ENCODE measurements at places on chromosomes 6 and 20. TPM values are rescaled to one million over a fixed set of nuclear protein-coding genes. Genes with fewer than 3 reads are reported as not detected.

The MPC1 gene
- total RNA-seq, result 22.9 TPM

The FAM120B gene
- total RNA-seq, result 28.2 TPM

The MYL9 gene
- 90.4 TPM for total RNA-seq

The OR2H1 gene
- not detected for total RNA-seq

The KCNQ5 gene
- not detected for total RNA-seq

The CYP21A2 gene
- 0.32 TPM for total RNA-seq

The PRDM13 gene
- not detected for total RNA-seq

The LHFPL5 gene
- total RNA-seq, result not detected

The HLA-DRA gene
- not detected for total RNA-seq

The KHDC1 gene
- 3.3 TPM for total RNA-seq

The SCGN gene
- total RNA-seq, result not detected

Measured in endothelial cell of umbilical vein (primary cell).